Midbrain (tissue), 1 donor: ENCODE measurements at places on chromosomes 3 and 15.

DNA sequence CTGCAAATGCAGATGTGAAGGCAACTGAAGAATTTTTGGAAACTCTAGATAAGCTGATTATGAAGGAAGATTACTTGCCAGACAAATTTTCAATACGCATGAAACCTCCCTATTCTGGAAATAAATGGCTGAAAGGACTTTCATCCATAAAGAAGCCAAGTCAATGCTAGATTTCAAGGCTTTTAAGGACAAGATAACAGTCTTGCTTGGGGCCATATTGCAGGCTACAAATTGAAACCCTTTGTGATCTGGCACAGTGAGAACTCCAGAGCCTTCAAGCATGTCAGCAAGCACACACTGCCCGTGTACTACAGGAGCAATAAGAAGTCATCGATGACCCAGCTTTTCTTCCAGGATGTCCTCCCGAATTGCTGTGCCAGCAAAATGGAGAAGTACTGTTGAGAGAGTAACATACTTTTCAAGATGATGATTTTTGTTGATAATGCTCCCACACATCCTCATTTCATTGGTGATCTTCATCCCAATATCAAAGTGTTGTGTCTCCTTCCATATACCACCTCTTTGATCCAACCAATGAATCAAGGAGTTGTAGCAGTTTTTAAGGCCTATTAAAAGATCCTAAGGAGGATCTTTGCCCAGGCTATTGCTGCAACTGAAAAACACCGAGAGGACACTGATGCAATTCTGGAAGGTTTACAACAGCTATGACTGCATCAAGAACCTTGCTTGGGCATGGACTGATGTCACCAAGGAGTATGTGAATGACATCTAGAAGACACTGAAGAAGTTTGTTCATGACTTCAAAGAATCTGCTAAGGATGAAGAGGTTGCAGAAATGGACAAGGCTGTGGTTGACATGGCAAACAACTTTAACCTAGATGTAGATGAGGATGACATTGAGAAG is 20.3 kb downstream of the CALML4 start:
- no peak for DNase-seq

- no peak for DNase-seq
Measured at GRCh38 chr3:67648701-67649100, 5.7 kb downstream of the SUCLG2 start.

GRCh38 chr15:40150163-40150925 is 10.5 kb upstream of the BUB1B start:
- no peak for DNase-seq

DNA sequence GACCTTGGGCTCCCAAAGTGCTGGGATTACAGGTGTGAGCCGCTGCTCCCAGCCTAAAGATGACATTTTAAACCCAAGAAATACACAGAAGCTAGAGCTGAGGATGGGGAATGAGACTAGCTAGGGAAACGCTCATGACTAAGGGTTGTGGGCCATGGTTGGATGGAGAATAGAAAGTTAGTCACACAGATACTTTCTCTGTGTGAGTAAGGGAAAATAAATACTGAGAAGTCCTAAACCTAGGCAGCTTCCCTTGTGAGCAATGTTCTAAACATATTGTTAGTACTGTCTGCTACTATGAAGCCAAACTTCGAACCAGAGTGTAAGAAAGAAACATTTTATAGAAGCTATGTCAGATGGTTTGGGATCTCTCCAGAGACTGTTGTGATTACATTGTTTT is 304.8 kb upstream of the STAC start:
- DNase-seq: no peak

- DNase-seq: no peak
Measured at GRCh38 chr3:84126160-84126559, 832.6 kb upstream of the CADM2 start.

GRCh38 chr15:38408576-38408975 is 45.4 kb upstream of the FAM98B start:
- DNase-seq: no peak

- no peak for DNase-seq
Measured at GRCh38 chr3:131228522-131228921, 153.1 kb upstream of the NUDT16 start.

GRCh38 chr3:123951522-123952447 is 9.2 kb downstream of the CCDC14 start:
- DNase-seq: no peak

- DNase-seq: no peak
Measured at GRCh38 chr15:35629766-35630165, 83.8 kb upstream of the DPH6 start.

DNA sequence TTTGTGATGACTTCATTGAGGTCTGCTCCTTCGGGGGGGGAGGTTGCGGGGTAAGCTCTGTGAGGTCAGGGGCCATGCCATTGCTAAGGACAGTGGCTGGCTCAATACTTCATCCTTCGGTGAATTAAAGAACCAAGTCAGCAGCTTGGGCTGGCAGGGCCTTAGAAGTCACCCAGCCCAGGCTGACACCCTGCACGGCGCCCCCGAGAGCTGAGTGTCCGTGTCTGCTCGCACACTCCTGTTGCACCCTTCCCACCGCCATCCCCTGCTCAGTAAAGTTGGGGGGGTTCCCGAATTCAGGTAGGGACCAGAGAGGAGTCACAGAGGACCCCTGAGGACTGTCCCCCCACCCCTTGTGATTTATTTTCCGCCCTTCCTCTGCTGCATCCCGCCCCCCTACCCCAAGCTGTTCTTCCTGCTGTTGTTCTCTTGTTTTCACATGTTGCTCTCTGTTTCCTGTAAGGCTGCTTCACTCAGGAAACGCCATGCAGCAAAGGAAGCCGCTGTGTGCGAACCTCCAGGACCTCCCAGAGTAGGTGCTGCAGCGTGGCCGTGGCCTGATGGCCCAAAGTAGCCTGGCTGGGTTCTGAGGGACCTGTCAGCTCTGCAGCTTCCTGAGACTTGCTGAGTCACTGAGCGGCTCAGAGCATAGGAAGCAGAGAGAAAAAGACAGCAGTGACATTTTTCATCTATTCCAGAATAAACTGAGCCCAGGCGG is 14.4 kb downstream of the EFCC1 start:
- no peak for DNase-seq

DNA sequence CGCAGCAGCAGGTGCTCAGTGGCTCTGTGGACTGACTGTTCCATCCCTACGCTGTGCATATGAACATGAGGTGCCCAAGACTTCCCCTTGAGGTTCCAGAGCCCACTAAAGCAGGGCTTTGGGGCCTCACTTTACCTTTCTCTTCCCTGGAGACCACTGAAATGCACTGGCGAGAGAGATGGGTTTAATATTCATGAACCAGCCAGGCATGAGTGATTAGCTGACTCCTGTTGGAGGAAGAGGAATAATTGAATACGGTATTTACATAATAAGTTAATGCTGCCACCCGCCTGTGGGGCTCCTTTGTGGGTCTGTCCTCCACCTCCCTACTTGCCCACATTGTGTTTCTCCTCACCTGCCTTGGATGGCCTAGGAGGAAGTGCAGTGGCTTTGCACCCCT is 263.4 kb downstream of the TLE3 start:
- no peak for DNase-seq

DNA sequence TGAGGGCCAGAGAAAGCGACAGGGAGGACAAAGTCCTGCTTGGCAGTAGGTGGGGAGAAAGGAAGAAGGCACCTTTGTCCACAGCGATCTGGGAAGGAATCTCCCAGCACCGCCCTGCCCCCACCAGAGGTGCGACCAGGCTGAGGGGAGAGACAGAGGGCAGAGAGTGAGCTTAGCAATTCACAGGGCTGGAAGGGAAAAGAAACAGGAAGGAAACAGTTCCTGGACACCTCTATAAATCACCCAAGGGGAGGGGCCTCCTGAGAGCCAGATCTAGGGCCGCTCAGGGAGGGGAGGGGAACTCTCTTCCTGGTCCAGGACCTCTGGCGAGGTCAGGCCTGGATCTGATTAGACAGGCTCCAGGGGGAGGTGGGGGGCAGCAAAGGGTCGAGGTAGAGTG is 35.4 kb downstream of the RNU5B-1 start:
- no peak for DNase-seq

DNA sequence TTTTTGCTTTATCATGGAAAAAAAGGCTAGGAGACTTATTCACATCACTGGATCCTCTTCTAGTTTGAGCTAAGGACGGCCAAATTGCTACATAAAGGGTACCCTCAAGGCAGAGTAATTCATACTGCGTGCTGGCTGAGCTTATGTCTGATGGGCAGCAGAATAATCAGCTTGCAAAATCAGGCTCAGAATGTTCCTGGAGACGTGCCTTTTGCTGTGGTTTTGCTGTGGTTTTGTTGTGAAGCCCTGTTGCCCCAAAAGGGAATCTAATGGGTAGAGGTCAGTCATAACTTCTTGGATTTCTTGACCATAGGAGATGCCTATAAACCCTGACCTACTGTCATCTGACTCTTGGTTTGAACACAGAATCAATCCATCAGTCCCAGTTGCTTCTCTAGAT is 189.9 kb downstream of the SOX2 start:
- no peak for DNase-seq

GRCh38 chr3:123687286-123687685 is 102.4 kb upstream of the HACD2 start:
- no peak for DNase-seq

DNA sequence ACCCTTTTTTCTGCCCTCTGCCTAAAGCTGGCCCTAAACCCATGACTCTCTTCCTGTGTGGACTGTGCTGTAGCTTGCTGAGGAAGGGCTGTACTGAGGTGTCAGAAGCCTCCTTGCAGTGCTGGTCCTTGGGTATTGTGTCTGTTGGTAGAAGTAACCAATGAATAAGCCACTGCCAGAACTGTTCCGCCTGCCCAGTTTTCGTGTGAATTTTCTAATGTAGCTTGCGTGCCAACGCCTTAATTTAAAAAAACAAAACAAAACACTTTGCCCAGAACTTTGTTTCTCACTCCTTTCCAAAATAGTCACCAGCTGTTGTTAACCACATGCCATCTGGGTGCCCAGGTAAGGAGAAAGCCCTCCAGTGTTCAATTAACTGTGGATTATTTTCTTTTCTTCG is 101.9 kb downstream of the KLHL25 start:
- no peak for DNase-seq

DNA sequence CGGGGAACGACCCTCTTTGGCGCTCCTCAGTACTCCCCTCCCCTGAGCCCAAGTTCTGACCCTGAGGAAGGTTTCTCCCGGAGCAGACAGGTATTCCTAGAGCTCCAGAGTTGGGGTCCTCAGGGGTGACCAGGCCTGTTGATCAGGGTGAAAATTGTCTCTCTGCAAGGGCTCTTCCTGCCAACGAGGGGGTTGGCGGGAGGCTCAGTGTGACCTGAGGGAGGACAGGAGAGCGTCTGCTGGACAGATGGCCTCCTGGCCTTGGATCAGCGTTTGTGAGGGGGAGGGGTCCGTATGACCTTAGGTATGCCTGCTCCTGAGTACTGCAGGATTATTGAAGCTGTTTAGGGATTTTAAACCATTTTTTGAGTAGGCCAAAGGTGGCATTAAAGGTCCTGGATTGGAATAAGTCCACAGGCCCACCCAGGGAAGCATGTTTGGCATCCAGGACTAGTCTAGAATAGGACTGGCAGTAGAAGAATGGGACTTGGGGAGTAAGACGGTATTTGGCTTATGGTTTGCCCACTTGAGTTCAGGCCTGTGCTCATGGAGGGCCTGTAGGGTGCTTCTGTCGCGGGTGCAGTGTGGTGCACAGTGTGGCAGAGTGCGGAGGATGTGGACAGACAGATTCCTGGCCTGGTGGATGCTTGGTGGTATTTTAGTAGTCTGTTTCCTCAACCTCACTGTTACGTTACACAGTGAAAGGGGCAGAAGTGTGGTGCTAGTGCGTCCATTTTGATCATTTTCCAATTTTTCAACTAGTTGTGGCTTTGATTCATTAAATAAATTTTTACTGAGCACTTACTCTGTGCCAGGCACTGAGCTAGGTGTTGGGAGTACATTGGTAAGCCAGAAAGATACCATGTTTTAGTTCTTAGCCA is 959 bp downstream of the ZNF592 start:
- DNase-seq: no peak

DNA sequence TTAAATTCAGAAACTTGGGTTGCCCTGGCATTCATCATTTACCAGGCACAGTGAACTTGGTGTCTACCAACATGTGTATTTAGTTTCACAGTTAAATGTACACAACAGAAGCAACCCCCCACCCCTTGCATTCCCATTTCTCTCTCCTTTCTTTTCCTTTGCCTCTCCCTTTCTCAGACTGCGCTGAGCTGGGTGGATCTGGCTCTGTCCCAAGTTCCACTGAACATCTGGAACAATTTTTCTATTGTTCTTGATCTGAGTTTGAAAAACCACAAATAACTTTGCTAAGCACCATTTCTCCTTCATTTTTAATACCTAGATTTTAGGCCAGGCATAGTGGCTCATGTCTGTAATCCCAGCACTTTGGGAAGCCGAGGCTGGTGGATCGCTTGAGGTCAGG is 242.2 kb downstream of the ABHD5 start:
- no peak for DNase-seq

DNA sequence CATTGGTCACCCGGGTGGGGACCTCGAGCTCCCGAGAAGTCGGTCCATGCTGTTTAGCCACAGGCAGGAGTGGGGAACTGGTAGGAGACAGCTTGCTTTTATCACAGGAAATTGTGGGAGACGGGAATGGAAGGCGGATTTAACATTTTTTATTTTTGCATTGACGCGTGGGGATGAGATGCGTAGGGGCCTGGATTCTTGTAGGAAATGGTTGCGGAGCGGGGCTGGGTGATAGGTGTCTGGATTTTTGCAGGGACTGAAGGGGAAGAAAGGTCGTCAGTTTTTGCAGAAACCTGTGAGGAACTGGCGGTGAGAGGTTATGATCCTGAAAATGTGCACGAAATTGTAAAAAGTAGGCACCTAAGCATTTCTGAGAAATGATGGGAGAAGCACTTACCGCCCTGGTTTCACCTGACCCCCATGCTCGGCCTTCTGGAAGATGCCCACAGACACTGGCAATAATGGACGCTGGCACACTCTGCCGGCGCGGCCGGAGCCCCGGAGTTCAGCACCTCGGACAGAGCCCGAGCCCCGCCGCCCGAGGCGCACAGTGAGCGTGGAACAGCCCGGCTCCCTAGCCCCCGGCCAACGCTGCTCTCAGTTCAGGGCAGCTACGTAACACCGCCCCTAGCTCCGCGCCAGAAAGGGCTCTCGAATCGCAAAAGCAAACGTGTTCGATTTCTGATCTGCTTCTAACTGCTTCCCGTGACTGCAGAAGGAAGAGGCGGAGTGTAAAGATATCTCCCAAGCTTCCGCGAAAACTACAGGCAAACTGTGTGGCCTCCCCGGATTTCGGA is 928 bp downstream of the ANKRD34C start:
- DNase-seq: peak; percentile 34

DNA sequence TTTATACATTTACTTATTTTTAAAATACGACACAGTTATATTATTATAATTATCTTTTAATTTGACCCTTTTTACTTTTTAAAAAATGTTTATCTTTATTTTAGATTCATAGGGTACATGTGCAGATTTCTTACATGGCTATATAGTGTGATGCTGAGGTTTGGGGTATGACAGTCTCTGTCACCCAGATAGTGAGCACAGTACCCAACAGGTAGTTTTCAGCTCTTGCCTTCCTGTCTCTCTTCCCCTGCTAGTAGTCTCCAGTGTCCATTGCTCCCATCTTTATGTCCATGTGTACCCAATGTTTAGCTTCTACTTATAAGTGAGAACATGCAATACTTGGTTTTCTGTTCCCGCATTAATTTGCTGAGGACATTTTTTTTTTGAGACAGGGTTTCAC is 21.8 kb upstream of the KCNMB2 start:
- DNase-seq: no peak
